ENCODE measurements at places on chromosomes 6 and 20.

DNA sequence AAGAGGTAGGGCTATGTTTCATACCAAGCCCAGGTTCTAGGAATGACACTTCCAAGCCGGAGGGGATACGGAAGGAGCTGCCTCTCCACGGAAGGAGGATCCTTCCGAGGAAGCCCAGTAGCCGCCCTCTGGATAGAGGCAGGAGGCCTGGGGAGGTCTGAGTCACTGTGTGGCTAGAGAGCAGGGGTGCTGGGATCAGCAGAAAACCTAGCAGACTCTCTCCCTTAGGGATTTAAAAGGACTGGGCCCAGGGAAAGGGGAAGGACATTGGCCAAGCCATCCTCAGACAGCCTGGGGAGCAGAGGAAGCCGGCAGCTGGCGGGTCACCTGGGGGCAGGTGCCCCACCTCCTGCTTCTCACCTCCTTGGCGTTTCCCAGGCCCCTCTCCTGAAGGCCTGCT, 36.6 kb upstream of the NFATC2 start:
- DNase-seq: peak; percentile 56

- no peak for DNase-seq
Measured at GRCh38 chr6:50891290-50891689, 72.6 kb downstream of the TFAP2B start.

GRCh38 chr6:155216312-155217046, 47.3 kb upstream of the CLDN20 start:
- DNase-seq: no peak

DNA sequence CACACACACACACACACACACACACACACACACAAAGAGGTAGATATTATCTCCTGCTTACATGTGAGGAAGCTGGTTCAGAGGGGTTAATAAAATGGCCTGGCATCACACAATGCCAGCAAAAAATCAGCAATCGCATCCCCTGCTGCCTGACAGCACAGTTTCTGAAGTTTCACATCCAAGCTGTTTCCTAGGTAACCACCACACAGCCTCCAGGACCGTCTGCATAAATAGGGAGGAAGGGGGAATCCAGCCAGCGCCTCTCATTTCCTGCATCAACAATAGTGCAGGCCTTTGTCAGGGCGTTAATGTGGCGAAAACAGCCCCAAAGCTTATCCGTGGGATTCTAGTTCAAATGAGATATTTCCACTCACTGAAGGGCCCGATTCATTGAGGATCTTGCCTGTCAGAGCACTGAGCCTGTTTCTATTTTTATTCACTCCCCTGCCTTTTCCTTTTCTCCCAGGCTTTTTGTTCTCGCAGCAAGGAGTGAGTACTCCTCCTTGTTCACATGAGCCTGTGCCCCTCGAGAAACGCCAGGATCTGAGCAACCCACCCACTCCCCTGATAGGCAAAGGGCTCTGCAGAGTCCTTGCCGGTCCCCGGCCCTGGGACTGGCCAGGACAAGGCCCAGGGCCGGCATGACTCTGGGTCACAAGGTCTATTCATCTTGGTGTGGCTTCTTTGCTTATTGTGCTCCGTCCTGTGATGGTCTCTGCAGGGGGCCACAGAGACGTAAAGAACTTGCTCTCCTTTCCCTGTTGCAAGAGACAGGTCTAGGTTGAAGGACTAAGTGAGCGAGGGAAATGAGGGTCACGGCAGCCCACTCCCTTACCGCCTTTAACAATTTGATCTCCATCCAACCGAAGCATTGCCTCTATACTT, 32.7 kb downstream of the TUBB2B start:
- no peak for DNase-seq

DNA sequence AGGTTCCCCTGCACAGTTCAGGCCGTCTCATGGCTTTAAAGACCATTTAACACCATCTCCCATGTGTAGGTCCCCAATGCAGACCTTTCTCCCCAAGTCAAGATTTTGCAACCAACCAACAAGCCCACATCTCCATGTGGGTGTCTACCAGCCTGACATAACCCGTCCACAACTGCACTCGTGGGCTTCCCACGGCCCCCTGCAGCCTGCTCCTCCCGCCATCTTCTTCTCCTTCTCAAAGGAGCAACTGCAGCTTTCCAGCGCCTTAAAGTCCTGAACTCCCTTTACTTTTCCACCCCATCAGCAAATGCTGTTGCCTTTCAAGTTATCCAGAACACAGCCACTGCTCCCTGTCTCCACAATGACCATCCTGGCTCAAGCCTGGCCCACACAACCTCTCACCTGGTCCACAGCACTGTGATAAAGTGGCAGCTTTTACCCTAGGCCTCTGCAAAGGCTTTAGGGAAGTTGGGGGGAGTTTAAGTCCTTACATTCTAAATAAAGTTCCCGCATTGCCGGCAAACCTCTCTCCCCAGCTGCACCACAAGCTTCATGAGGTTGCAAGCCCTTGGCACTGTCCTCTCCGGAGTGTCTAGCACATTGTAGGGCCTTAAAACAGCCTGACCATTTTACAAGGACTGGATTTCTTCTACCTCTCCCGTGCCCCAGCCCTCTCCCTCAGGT, 140.5 kb downstream of the PREX1 start:
- DNase-seq: no peak

- DNase-seq: no peak
Measured at GRCh38 chr6:151647976-151648639, 154.3 kb downstream of the CCDC170 start.

DNA sequence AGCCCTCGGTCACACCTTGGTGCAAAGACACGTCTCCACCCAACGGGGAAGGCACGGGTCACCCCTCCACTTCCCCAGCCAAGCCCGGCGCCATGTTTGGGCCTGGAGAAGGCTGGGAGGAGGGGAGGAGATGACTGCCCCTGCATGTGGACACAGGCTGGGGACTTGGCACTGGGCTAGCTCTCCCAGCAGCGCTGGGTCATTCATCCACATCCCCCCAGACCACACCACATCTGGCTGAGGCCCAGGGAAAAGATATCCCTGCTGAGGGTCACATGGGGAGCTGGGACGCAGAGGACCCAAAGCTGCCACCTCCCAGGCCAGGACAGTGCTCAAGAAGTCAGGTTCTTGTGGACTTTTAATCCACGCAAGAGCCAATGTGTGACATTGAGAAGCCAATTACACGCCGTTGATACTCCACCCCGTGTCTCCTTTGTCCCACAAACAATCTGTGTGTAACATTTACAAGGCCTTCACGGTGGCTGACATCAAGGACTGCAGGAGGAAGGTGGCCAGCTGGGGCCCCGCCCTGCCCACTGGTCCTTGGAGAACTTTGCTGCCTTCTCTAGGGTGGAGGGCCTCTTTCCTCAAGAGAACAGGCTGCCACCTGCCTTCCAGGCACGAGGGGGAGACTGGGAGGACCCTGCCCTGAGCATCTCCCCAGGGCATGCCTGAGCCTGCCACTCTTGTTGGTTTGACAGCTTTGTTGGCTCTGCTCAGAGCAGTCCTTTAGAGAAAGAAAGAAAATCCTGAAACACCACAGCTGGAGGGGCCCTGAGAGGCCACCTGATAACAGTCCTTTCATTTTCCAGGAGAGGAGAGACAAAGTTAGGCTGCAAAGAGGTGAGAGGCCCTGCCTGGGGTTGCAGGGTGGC, 5.3 kb upstream of the IP6K3 start:
- no peak for DNase-seq

DNA sequence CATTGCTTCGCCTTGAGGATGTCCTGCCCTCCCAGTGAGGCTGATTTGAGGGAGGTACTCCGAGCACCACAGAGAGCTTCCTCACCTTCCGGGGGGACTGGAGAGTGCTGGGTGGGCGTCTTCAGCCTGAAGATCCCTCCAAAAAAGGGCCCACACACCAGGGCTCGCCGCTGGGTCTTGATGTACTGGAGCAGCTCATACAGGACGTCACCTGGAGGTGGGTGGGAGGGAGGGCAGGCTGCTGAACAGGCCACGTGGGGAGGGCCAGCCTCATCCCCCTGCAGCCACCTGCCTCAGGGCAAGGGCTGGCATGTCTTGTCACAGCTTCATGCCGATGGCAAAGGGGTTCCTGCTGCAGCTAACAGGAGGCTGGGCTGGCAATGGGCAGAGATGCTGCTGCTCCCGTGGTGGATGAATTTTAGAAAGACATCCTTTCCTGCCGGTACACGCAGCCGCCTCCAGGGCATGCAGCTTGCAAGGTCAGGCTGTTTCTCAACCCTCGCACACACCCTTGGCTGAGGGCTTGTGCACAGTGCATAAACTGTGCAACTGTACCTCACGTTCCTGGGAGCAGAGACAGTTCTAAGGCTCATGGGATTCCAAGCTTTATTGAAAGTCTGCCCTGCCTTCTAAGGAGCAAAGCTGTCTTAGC, 14.0 kb downstream of the ETV7 start:
- DNase-seq: no peak

DNA sequence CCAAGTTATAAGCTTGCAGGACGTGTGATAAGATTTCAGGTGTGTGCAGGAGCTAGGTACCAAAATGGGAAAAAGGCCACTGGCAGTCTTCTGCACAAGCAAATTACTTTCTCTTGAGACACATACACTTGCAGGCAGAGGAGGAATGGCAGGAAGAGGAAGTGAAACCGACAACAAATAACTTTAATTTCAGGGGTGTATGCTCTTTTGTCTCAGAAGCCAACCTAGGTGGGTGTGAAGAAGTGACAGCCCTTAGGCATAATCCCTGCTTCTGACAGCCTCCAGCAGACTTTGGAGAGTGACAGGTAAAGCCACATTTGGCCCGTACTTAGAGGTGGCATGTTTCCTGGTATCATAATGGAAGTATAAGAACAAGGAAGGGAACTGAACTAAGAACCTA, 118.8 kb upstream of the TRAF3IP2 start:
- DNase-seq: no peak

DNA sequence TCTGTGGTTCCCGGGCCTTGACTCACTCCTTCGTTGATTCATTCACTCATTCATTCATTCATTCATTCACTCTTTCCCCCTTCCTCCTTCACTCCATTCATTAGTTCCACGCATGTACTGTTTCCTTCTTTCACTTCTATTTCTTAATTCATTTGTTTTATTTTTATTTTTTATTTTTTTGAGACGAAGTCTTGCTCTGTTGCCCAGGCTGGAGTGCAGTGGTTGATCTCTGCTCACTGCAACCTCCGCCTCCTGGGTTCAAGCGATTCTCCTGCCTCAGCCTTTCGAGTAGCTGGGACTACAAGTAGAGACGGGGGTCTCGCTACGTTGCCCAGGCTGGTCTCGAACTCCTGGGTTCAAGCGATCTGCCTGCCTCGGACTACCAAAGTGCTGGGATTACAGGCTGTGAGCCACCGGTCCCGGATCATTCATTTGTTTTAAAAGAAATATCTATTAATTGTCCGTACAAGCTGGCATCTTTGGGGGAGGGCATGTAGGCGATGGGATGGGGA, 427 bp upstream of the NFKBIE start:
- no peak for DNase-seq

GRCh38 chr20:33348136-33348937, 53.0 kb downstream of the CDK5RAP1 start:
- DNase-seq: no peak

DNA sequence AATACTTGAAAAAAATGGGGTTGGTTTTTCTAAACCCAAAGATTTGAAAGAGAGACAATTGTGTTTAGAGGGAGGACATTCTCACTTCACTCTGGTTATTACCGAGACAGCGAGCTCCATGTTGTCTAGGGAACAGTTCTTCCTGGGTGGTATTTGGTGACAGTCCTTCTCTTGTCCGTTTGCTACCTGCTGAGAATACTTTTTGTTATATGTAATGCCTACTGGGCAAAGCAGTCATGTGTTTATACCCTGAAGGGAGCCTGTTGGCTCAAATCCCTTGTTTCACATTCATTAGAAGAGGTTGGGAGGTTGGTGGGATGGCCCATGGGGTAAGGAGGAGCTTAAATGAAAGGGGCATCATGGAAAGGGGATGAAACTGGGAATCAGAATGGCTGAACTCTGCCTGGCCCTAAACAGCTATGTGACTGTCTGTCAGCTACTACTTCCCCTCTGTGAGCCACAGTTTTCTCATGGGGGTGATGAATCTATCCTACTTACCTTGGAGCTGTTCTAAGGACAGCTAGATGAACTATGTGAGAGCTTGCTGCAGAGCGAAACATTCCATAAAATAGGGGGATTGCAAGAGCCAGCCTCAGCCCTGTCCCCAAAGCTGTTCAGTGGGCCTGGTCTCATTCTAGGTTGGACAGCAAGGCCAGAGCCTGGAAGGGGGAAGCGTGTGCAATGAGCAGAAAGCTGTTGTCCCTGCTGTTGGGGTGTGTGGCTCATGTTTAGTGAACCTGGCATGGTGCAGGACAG, 43.5 kb downstream of the FNDC1 start:
- no peak for DNase-seq

DNA sequence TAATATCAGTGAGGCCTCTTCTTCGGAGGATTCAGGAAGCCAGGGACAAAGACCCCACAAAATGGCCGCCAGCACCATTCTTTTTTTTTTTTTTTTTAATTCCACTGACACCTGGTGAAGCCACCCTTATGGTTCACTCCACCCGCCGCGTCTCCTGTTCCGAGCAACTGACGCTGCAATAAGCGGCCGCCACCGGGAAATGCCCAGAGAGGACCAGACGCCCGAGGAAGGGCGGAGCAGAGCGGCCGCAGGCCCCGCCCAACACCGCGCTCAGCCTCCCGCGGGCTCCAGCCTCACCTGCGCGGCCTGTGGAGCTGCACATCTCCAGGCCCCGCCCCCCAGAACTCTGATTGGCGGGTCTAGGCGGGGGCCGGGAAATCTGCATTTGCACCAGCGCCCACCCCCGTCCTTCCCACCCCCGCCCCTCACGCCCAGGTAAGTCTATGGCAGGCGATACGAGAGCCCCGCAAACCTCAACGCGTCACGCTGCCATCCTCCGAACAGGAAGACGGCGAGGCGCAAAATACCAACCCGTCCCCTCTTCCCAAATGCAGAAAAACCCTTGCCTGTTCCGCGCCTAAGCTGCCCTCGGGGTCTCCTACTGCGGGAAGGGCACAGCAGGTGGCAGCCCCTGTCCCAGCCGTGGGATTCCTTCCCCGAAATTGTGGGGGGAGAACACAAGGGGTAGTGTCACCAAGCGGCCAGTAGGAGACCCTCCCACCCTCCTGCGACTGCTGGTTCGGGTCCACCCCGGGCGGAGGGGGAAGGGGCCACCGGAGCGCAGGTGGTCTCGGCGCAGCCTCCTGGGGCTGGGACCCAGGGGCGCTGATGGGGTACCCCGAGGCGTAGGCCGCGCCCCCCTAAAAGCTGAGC, 960 bp downstream of the ATP9A start:
- peak; percentile 72 for DNase-seq

- no peak for DNase-seq
Measured at GRCh38 chr20:20412750-20413149, 44.8 kb downstream of the INSM1 start.

DNA sequence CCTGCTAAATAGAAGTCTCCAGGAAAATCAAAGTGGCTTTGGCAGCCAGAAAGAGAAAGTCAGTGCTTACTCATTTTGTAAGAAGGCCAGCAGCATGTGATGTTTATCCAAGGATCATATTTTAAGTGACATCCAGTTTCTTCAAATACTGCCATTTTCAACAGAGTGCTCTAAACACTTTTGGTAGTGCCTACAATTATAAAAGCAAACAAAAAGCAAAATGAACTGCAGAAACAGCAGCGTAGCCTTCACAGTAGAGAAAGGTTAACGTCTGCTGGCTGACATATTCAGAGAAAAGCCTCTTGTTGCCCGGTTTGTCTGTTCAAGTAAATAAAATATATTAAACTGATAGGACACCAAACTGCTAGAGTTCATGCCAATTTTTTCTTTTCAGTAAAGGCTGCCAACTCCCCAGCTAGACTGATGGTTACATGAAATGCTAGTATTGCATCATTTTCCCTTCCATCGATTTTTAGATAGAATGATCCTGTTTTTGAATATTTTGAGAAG, 705.7 kb upstream of the SLC35B3 start:
- no peak for DNase-seq

GRCh38 chr6:31042806-31043205, 32.5 kb downstream of the MUC22 start:
- no peak for DNase-seq

GRCh38 chr6:36150283-36150682, 20.0 kb downstream of the MAPK13 start:
- DNase-seq: no peak
